Stimulated activated naive CD4-positive, alpha-beta T cell treated with Interleukin-2 at 50 U/mL for 16 hours (primary cell): ENCODE measurements at places on chromosomes 6 and 20.

- no peak for DNase-seq
Measured at GRCh38 chr6:125004198-125004597, 42.0 kb downstream of the RNF217 start.

- DNase-seq = no peak
Measured at GRCh38 chr6:30687659-30688431, 1.4 kb upstream of the PPP1R18 start.

GRCh38 chr20:8394308-8394945 is 262.4 kb downstream of the PLCB1 start:
- no peak for DNase-seq

GRCh38 chr6:159117046-159117445 is 52.2 kb upstream of the FNDC1 start:
- no peak for DNase-seq

GRCh38 chr6:75643173-75643572 is 41.5 kb downstream of the SENP6 start:
- no peak for DNase-seq

DNA sequence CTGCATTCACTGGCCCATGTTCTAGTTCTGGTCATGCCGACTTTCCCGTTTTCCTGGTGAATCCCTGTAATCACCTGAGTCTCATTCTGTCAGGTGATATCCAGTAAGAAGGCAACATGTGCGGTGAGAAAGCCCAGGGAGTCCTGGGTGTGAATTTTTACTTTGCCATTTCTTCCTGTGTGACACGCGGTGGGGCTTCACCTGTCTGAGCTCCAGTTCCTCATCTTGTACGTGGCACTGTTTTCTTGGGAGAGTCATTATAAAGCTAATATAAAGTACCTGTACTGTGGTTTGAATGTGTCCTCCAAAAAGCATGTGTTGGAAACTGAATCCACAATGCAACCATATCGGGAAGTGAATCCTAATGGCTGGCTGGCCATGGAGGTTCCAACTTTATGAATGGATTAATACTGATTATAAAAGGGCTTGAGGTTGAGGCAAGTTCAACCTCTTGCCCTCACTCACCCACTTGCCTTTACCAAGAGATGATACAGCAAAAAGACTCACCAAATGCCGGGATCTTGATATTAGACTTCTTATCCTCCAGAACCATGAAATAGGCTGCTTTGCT is 5.1 kb downstream of the HLA-E start:
- DNase-seq = no peak

DNA sequence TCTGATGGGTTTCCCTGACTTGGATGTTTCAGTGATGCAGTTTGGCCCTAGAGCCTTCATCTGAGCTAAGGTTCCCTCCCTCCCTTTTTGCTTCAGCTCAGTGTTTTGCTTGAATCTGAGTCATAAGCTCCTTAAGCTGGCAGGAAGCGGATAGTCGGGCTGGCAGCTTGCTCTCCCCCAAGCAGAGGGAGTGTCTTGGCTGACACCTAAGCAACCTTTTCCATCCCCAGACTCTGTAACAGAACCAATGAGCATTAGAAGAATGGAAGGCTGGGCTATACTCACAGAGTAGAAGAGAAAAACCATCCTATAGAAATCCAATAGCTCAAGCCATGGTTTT is 98.3 kb downstream of the HAO1 start:
- DNase-seq = no peak

- DNase-seq = no peak
Measured at GRCh38 chr6:38501931-38502330, 137.8 kb downstream of the BTBD9 start.

GRCh38 chr6:52893803-52894202 is 15.7 kb downstream of the GSTA3 start:
- no peak for DNase-seq

DNA sequence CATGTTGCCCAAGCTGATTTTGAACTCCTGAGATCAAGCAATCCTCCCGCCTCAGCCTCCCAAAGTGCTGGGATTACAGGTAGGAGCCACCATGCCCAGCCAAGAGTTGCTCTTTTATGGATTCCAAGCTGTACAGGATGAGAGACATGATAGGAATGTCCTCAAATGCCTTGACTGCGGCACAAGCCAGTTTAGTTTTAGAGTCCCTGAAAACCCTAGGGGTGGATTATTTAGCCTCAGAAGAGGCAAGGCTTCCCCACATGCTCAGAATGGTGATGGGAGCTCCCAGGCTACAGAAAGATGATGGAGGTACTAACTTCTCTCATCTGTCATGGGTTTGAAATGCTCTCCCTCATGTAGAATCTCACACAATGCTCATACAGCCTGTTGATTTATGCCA is 280.5 kb upstream of the PRND start:
- DNase-seq = no peak

GRCh38 chr6:149334682-149335160 is 17.2 kb downstream of the TAB2 start:
- no peak for DNase-seq

GRCh38 chr20:51500311-51500710 is 42.2 kb downstream of the NFATC2 start:
- peak; percentile 51 for DNase-seq

- DNase-seq = no peak
Measured at GRCh38 chr20:43560974-43561373, 2.1 kb downstream of the SGK2 start.

GRCh38 chr6:64013011-64013410 is 377.4 kb downstream of the PHF3 start:
- DNase-seq = no peak

DNA sequence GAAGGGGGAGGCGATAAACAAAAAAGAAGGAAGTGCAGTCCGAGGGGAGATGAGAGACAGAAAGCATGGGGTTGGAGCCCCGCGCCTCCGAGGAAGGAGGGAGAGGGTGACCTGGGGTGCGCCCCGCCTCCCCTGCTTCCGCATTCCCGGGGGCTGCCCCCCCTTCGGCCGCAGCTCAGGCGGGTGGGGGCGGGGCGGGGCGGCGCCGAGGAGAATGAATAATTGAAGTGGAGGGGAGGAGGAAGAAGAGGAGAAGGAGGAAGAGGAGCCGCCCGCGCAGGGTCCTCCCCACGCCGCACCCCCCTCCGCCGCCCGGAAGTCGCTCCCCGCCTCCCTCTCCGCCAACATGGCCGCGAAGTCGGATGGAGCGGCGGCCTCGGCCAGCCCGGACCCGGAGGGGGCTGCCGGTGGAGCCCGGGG is at the start of gene XKR7:
XKR7 (plus strand) TSS at position 322 of the 420 bp plus-strand sequence; CDS start at position 347, 25 bp downstream.
- no peak for DNase-seq

GRCh38 chr6:71900642-71901041 is 14.3 kb downstream of the RIMS1 start:
- no peak for DNase-seq

GRCh38 chr6:53151676-53152075 is 3.0 kb upstream of the GCM1 start:
- DNase-seq = no peak

DNA sequence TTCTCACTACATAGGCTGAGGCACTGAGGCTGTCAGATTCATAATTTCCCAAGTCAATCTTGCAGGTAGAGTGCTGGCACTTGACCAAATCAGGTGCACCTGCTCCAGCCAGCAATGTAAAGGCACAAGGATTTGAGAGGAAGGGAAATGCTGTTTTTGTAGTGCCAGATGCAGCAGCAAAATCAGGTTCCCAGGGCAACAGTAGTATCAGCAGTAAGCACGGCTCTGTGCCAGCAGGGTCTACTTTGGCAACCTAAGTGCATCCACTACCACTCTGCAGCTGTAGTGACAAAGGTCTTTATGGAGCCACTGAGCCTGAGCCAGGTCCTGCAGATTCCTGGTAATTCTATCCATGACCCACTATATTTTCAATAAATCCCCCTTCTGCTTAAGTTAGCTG is 329.5 kb downstream of the TPBG start:
- no peak for DNase-seq

DNA sequence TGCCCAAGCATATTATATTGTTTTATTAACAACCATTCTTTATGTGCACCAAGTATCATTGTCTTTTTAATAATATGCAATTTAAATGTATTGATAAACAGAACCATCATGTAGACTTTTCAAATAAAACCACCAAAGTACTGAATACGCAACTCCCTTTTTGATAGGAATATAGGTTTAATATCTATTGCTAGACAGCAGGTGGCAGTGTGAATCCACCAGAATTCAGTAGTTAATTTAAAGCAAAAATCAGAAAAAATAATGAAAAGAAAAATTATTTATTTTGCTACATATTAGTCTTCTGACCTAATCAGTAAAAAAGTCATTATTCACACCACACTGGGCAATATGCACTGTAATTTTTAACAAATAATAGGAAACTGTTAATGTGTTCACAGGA is 143.7 kb downstream of the KLHL32 start:
- DNase-seq = no peak
